ENCODE measurements at places on chromosomes 16 and 17.

DNA sequence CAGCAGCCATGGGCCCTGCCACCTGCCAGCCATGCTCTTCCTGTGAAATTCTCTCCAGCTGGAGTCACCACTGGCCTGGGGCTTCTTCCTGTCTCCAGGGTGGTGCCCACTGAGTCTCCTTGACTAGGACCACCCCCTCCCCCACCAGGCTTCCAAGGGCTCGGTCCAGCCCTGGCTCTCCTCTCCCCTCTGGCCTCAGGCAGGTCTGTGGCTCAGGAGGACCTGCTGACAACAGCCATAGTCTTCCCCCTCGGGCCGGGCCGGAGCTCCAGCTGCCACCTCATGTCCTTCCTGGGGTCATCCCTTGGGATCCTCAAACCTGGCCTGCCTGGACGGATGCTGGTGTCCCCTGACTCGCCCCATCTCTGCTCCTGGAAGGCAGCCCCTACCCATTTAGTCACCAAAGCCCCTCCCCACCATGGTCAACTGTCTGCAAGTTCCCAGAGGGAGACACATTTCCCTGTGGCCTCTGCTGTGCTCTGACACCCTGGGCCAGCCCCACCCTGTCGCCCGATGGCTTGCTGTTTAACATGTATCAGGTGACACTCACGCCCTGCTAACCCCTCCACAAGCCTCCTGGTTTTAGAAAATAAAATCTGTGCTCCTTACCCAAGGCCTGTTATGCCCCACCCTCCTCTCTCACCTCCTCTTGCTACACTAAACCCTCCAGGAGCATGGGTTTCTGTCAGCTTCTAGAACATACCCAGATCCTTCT, 186.2 kb downstream of the RBFOX3 start:
- no peak for DNase-seq

GRCh38 chr17:55768936-55769624, 18.2 kb downstream of the PCTP start:
- no peak for DNase-seq

DNA sequence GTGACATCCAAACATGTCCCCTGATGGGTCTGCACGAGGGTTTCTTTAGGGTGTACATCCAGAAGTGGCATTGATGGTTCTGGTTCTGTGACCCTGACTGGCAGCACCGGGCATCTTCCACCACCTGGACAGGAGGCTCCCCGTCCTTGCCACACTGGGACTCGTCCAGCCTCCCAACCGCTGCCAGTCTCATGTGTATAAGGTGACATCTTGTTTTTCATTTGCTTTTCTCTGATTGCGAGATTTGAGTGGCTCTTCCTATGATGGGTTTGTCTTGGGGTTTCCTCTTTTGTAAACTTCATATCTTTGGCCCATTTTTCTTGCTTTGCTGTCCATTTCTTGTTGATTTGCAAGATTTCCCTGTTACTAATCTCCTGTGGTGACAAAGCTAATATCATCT, 9.2 kb upstream of the LIMD2 start:
- no peak for DNase-seq

DNA sequence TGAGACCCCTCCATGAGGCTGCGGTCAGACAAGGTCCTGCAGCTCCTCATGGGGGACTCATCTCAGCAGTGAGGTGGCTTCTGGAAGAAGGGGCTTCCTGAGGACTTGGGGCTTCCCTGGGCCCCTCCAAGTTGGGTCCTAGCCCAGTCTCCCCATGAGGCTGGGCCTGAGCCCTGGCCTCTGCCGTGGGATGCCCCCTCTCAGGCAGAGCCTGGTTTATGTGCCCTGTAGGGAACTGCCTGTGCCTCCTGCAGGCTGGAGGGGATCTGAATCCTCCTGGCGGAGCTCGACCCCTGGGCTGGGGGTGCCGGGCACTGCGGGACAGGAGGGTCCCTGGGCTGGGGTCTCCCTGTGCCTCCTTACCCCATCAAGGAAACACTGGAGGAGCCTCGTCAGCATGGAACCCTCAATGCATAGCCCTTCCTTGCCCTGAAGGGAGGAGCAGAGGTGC, 45.8 kb downstream of the TNFRSF13B start:
- DNase-seq = no peak

DNA sequence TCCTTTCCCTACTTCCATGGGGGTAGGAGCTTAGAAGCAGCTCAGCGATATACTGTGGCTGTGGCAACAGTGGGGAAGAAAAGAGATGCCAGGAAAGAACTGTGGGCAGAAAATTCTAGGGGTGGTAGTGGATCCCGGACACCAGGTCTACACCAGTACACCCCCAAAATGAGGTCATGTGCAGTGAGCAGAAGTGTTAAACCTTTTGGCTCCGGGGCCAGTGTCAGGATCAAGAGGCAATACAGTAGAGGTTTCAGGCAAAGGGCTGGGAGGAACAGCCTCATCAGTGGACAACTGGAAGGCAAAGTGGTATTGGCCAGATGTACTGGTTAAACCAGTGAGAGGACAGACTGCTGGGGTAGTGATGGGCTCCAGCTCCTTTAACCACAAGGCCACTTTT, 163.1 kb upstream of the CCL2 start:
- DNase-seq = no peak

DNA sequence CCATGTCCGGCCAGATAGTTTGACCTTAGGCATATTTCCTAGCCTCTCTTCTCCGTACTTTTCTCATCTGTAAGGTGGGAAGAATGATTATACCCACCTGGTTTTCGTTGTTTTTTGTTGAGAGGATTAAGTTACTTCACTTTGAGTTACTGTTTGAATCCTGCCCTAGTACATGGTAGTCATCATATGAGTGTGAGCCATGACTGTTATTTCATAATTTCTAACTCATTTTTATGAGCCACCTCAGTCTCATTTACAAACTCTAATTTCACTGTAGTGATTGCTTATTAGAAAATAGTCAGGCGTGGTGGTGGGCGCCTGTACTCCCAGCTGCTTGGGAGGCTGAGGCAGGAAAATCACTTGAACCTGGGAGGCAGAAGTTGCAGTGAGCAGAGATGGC, 45.1 kb downstream of the YPEL2 start:
- no peak for DNase-seq

- no peak for DNase-seq
Measured at GRCh38 chr17:81380131-81380530, 15.1 kb upstream of the BAHCC1 start.

GRCh38 chr17:781805-782731, at the start of the genes GLOD4 and MRM3:
Gene GLOD4 (minus strand): TSS chr17:782280. CDS start chr17:782255, 25 bp downstream.
Gene MRM3 (plus strand): TSS chr17:782353. CDS start chr17:782379, 26 bp downstream.
- DNase-seq = peak; percentile 82

GRCh38 chr16:78619811-78620210, 520.4 kb downstream of the WWOX start:
- no peak for DNase-seq

- no peak for DNase-seq
Measured at GRCh38 chr17:75417054-75417580, 11.6 kb upstream of the GRB2 start.

- peak; percentile 59 for DNase-seq
Measured at GRCh38 chr17:34598161-34598776, 18.9 kb downstream of the TMEM132E start.

DNA sequence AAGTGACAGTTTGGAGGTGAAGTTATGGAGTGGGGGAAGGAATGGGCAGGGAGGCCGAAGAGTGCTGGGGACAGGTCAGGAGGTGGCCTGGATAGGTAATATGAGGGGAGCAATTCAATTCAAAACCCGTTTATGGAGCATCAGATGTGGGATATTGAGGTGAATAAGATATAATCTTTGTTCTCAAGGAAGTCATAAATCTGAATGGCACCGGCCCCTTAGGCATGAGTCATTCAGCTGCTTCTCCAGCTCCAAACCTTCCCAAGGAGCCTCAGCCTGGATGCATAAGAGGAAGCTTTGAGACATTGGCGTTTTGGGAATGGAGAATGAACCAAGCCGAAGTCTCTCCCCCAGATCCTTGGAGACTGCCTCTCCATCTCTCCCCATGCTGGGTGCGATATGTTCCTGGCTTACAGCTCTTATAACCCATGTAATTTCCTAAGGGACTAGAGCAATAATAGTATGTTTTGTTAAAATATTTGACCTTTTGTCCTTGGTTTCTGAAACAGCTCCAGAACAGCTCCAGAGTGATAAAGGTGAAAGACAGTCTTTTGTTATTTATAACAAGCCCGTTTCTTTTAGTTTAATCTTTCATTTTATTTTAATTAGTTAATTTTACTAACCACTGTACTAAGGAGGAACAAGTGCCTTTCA, 1.7 kb downstream of the TUBG2 start:
- DNase-seq = no peak

DNA sequence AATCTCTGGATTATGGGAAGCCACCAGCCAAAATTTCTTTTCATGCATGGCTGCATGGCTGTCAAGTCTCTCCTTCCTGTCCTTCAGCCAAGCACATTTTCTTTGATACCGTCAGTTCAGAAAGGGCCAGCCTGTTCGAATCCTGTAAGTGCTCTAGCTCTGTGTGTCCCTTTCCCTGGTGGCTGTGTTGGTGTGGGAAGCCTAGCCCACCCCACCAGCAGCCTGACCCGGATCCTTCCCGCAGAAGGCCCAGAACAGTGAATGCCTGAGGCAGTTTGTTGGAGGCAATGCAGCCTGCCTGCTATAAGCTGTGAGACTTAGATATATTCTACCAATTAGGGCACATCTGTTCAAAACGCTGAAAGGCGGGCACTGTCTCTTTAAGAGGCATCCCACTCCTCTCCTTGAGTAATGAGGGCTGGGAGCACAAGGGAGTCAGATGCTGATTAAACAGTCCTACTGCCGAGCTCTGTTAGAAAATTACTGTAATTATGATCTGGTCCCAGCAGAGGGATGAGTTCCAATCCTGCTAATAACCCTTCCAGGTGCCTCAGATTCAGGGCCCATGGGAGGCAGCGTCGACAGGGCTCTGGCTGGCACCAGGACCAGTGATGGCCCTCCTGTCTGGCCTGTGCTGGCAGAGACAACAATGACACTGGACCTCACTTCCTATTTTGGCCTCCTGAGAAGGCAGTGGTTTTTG, 18.4 kb downstream of the SNX11 start:
- no peak for DNase-seq

- DNase-seq = no peak
Measured at GRCh38 chr17:72511242-72511641, 390.4 kb downstream of the SOX9 start.

- DNase-seq = no peak
Measured at GRCh38 chr17:74573169-74573568, 5.9 kb upstream of the CD300H start.

- DNase-seq = no peak
Measured at GRCh38 chr17:49224198-49224996, 6.2 kb downstream of the PHOSPHO1 start.

DNA sequence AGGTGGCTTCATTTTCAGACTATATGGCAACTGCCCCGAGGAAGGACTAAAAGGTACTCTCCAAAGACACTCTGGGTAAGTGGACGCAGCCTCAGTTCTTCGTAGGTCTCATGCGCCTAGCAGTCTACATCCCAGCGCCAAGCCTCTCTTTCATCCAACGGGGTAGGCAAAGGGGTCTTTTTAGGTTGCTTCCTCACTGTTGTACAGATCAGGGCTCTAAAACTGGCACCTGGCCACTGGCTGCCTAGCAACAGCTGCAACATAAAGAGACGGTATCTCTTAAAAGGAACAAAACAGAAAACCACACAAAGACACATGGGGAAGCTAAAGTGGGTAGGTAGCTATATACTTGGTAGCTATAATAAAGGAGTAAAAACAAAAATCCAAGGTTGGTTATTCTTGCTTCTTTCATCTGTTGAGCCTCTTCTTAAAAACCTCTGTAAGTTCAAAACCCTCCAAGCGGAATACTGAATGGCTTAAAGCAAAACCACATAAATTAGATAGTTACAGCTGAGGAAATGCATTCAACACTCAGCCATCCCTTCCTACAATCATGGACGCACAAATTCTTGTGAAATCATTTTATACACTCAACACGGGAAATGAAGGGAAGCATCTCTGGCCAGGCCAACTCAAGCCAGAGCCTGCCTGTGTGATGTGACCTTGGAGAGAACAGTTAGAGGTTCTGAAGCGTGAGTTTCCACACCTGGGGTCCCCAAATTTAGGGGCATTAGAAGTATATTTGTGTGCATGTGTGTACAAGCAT, 22.7 kb downstream of the CYTH1 start:
- peak; percentile 40 for DNase-seq

Data from NCI-H2171 (cell line).